ENCODE measurements at places on chromosomes 6 and 20.

DNA sequence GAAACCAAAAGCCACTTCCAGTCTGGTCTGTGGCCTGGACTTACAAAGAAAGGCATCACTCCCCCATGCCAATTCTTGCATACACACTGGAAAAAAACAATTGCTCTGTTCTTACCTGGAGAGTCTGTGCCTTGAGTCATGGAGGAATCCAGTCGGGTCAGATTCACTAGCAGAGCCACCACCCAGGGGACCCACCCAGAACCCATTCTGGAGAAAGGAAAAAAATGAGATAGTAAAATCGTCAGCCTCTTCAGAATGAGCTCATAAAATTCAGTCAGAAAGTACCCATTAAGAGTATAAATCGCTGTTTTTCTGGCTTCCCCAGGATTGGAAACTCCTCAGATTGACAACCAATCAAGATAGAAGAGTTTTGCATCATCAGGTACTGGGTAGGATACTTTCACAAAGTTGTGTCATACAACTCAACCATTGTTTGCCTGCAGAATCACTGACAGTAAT lies at the start of gene HLA-DOB:
Gene HLA-DOB (minus strand): TSS at position 257 of the 459 bp plus-strand sequence. CDS start 51 bp downstream, at position 206.
- no peak for DNase-seq

- DNase-seq = no peak
These were observed 68.7 kb upstream of the RNF24 start for GRCh38 chr20:4084096-4084495.

DNA sequence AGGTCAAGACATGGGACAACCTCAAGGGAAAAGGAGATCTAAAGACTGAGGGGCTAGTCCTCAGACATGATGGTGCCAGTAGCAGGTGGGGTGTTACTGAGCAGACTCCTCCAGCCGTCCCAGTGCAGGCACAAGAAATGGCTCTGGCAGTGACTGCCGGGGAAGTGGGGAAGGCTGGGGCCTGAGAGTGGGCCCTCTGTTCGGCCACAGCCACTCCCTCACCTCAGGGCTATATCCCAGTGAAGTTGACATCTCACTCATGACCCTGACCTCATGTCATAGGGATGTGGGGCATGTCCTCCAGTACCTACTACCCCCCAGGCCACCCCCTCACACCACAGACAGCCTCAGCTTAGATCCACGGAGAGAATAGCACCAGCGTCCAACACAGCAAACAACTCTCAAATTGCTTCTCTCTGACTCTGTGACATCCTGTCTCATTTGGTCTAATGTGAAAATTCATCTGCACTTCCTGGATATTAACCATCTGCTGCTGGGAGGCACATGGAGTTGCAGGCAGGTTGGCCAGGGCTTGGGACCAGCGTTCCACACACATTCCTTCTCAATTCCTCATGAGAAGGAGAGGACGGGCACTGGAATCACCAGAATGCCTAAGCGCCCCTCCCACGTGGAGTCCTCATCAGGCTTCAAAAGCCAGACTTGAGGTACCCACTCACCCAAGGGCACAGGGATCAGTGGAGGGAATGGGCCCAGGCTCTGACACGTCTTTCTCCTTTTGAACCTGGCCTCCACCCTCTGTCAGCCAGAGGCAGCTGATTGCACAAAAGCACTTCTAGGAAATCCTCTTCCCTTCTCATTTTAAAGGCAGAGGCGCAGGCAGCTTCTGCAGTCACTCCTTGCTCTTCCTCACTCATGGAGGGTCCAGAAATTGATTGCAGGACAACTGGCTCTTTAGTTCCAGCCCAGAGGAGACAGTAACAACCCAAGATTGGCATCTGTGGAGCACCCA lies 163.6 kb upstream of the CST7 start:
- peak; percentile 9 for DNase-seq

GRCh38 chr6:35611240-35611639 lies 77.5 kb downstream of the FKBP5 start:
- no peak for DNase-seq

DNA sequence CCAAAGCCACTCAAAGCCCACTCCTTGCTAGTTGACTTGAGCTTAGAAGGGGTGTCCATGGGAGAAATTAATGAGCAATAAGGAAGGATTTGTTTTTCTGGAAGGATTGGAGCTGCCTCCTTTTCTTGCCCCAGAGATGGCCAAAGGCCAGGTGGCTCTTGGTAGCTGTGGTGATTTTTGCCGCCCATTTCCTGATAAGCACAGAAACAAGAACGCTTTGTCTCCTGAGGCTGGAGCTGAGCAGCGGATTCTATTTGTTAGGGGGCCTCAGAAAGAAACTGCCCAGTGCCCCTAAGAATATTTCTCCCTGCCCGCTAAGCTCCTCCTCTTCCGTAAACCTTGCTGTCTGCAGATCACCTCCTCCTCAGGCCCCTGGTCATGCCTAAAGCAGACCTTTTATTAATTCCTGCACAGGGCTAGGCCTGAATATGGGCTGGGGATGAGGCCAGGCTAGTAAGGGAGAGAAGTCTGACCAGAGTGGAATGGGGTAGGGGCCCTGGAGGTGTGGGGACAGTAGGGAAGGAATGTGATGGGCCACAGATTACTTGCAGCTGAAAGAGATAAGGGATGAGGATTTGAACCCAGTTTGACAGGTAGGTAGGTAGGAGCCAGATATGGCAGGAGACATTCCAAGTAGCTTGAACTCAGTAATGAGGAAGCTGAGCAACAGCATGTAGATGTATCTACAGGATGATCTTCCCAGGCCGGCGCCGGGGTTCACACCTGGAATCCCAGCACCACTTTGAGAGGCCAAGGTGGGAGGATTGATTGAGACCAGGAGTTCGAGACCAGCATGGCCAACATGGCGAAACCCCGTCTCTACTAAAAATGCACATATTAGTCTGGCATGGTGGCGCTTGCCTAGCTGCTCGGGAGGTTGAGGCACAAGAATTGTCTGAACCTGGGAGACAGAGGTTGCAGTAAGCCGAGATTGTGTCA lies 71.2 kb upstream of the NAA20 start:
- no peak for DNase-seq

DNA sequence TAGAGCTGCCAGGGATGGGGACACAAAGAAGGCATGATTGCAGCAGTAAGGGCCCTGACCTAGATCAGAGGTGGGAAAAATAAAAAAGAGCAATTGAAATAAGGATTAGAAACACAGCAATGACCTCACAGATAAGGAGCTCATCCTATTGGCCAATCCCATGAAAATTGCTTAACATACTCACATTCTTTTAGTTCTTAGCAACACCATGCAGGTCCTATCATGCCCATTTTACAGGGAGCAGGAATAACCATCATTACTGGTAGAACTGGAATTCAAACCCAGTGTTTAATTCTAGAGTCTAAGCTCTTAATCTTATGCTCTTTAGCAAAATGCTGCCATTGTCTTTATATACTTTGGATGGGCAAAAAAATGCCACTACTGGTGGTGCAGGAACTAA lies 267.7 kb downstream of the RNF144B start:
- DNase-seq = no peak

- no peak for DNase-seq
These were observed 2.9 kb downstream of the DXO start for GRCh38 chr6:31968791-31969711.
